ENCODE measurements at places on chromosomes 2 and 18.

DNA sequence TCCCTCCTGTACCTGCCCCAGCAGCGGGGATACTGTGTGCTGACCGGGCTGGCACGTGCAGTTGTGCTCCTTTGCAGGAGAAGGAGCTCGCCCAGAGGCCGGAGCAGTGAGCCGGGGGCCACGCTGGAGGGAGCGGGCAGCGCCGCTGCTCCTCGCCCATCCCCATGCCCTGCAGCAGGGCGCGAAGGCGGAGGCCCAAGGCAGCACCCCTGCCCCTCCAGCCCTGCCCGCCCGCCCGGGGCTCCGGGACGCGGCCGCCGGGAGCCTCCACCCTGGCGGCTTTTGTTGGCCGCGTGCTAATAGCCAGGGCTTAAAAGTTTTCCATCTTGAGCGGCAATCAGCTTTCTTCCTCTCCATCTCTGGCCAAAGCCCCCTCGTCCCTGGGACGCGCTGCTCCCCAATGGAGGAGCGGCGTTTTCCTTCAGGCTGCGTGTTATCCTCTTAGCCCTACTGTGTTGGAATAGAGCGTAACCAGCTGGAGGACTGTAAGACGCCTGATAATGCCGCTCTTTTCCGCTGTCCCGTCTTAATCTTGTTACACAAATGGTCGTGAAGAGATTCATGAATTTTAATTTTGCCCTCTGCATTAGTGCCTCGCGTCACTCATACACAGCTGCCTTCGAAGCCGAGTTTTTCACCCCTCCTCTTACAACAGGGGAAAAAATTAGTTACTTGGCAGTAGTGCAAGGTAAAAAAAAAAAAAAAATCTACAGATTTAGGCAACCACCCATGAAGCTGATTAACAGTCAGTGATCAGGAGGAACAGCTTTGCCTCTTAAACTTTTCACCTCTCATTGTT, 172.9 kb upstream of the SIX3 start:
- DNase-seq: no peak

GRCh38 chr2:194915485-194915884, 741.5 kb upstream of the SLC39A10 start:
- DNase-seq: no peak

GRCh38 chr2:99888617-99889016, 253.8 kb downstream of the AFF3 start:
- no peak for DNase-seq

- DNase-seq: no peak
These were observed 36.2 kb upstream of the CCBE1 start for GRCh38 chr18:59733421-59733820.

- no peak for DNase-seq
These were observed 57.6 kb upstream of the IL1RL1 start for GRCh38 chr2:102253753-102254150.

DNA sequence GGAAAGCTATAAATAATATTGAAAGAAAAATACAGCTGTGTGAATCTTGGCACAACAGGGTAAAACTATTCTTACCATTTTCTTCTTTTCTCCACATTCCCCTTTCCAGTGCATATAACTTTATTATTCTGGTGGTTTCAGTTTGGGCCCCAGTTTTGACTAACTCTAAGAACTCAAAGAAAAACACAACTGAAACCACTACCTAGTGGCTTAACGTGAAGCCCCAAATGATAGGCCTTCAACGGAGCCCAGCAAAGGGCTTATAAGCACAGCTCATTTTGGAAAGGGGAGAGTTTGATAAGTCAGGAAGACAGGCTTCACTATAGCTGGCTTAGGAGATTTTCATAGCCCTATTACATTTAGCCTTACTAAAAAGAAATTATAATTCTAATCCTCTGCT, 62.4 kb downstream of the PPP1R1C start:
- DNase-seq: no peak

DNA sequence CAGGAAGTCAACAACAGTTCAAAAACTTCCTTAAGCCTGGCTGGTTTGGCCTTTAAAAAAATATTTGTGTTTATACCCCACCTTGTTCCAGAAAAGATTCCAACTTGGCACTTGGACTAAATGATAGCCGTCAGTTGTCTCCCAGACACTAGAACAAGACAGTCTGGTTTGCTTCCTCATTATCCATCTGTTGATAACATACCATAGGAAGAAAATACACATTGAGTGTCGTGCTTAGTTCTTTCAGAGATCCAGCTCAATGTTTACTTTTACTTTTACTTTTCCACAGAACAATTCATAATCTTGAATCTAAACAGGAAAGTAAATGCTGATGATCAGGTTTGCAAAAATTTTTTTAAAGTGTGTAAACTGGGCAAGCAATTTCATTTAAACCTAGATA, 2.4 kb upstream of the VPS54 start:
- no peak for DNase-seq

DNA sequence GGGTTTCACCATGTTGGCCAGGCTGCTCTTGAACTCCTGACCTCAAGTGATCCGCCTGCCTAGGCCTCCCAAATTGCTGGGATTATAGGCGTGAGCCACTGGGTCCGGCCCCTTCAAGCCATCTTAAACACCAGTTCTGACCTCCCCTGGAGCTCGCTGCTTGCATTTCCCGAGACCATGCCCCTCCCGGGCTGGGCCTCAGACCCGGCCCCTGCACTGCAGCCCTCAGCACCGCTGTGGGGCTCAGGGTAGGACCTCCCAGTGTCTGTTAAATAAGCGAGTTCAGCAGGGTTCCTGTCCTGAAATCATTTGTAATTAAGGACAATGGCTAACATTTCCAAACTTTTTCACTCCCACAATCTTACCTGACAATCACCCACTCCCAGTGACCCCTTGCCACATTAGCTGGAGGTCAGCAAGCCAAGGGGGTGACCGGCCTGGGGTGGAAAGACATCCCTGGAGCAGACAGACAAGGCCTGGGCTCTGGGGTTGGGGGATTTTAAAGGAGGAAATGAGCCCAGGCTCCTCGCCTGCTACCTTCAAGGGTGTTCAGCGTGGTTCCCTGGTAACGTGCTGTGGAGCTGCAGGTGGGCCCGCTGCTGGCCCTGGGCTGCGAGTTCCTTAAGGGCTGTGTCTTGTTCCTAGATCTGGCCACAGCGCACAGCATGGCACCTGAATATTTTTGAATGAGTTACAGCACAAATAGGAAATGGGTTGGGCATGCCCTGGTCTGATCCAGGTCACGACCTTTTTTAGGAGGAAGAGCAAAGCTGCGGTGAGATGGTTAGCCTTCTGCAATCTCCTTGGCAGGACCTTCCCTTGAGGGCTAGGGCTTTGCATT, 15.1 kb downstream of the CYS1 start:
- DNase-seq: no peak

GRCh38 chr2:134080386-134081089, 173.3 kb upstream of the MGAT5 start:
- no peak for DNase-seq

DNA sequence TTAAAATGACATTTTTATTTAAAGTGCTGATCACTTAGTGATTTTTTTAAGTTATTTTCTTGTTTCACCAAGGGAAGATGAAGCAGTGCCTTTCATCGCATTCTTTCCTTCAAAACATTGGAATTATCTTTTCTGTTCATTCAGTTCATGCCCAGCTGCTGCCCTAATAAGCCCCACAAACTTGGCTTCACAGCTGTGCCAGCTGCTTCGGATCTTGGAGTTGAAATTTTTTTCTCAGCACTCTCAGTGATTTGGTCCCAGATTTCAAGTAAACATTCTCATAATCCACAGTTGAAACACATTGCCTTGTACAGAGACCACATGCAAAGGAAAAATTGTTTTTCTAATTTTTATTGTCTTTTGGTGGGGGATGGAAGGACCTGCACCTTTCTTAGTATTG, 353.3 kb upstream of the LRP1B start:
- no peak for DNase-seq

DNA sequence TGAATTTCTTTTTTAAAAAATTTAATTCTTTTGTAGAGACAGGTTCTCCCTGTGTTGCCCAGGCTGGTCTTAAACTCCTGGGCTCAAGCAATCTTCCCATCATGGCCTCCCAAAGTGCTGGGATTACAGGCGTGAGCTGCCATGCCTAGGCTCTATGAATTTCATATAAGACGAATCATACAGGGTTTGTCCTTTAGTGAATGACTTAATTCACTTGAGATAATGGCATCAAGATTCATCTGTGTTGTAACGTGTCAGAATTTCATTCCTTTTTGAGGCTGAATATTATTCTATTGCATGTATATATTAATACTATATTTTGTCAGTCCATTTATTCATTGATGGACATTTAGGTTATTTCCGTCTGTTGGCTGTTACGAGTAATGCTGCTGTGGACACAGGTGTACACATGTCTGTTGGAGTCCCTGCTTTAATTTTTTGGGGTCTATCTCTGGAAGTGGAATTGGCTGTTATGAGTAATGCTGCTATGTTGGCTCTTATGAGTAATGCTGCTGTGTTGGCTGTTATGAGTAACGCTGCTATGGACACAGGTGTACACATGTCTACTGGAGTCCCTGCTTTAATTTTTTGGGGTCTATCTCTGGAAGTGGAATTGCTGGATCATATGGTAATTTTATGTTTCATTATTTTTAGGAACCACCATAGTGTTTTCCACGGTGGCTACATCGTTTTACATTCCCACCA, 210.6 kb downstream of the CAMKMT start:
- no peak for DNase-seq

Measured in stimulated activated CD8-positive, alpha-beta memory T cell treated with anti-CD3 and anti-CD28 coated beads, Interleukin-2, amount 100 ng/mL, for 1 hour (primary cell).